ENCODE measurements at places on chromosomes 7 and 10. TPM values are rescaled to one million over a fixed set of nuclear protein-coding genes. Genes with fewer than 3 reads are reported as not detected.
A peak's percentile ranks its signal among the peaks of the same experiment; 100 is the strongest.

FBXL13 gene
- 2.7 TPM for total RNA-seq

SND1 gene
- total RNA-seq: 255 TPM

- no peaks in the 10 kb centered on the region for H3K36me3 ChIP-seq
- H3K4me3 ChIP-seq: no peak overlapping the region
Observed at GRCh38 chr10:124472071-124472470, 10.4 kb downstream of the LHPP start.

GRCh38 chr10:95500649-95501048 lies 60.5 kb downstream of the SORBS1 start:
- H3K4me3 ChIP-seq: no peak overlapping the region
- no peak overlapping the region for H3K27ac ChIP-seq
- no peak for DNase-seq
- no peaks in the 10 kb centered on the region for H3K27me3 ChIP-seq

DNA sequence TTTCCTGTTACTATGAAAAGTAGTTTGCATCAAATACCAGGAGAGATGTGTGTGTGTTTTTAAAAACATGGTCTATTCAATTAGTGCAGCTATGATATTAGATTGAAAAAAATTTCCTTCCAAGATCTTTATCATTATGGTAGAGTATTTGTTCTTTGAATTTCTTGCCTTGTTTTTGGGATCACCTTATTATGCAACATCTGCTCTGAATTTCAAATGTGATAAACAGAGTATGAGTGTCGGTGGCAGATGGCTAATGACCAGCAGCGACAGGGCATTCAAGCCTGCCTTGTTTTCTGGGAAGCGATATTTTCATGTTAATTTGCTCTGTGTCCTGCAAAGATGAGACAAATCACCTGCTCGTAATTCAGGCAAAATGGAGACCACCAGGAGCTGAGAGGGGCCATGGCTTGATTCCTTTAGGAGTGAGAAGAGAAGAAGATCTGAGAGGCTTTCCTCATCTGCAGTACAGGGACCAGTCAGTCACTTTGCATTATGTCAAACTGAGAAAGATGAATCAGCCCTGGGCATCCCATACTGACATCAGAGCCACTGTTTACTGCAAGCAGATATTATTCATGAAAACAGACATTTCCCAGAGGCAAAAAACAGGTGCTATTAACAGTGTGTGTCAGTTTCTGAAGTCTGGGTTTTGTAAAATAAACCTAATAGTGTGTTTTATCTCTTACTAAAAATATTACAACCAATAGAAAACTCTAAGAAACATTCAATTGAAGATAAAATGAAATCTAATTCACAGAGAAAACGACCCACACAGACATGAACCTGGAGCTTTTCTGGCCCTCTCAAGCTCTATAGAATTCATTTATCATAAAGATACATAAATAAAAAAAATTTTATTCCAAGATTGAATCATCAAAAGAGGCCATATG lies 67.6 kb downstream of the CDK6 start:
- H3K27ac ChIP-seq: peak overlapping the region; percentile 81
- DNase-seq: no peak
- H3K4me3 ChIP-seq: no peak overlapping the region
- no peaks in the 10 kb centered on the region for H3K27me3 ChIP-seq

- DNase-seq: no peak
- H3K27me3 ChIP-seq: peaks cover 10% of the 10 kb centered on the region
- H3K27ac ChIP-seq: no peak overlapping the region
- H3K4me3 ChIP-seq: no peak overlapping the region
Observed at GRCh38 chr7:112630565-112630964, 149.8 kb downstream of the LSMEM1 start.

DNA sequence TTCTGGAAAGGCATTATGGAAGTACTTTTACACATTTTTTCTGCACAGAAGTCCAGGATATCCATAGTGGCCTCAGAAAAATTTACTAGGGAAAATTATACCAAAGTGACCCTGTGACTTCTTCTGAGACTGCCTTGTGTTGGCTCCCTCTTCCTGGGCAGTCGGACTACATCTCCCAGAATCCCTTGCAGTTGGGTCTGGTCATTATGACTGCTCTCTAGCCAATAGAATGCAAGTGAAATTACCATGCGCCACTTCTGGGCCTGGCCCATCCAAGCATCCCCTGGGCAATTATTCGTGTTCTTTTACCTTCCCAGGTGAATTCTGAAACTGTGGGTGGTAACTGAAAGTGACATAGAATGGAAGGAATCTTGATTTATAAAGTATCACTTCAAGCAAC lies 430.9 kb downstream of the ACTR3B start:
- no peaks in the 10 kb centered on the region for H3K36me3 ChIP-seq
- DNase-seq: peak; percentile 82
- no peak overlapping the region for H3K4me3 ChIP-seq
- H3K4me1 ChIP-seq: no peaks in the 10 kb centered on the region

- no peak overlapping the region for H3K4me3 ChIP-seq
- no peaks in the 10 kb centered on the region for H3K4me1 ChIP-seq
- H3K36me3 ChIP-seq: no peaks in the 10 kb centered on the region
- no peak for DNase-seq
- no peak overlapping the region for H3K27ac ChIP-seq
- no peaks in the 10 kb centered on the region for H3K27me3 ChIP-seq
Observed at GRCh38 chr7:7109934-7110333, 72.4 kb upstream of the C1GALT1 start.

DNA sequence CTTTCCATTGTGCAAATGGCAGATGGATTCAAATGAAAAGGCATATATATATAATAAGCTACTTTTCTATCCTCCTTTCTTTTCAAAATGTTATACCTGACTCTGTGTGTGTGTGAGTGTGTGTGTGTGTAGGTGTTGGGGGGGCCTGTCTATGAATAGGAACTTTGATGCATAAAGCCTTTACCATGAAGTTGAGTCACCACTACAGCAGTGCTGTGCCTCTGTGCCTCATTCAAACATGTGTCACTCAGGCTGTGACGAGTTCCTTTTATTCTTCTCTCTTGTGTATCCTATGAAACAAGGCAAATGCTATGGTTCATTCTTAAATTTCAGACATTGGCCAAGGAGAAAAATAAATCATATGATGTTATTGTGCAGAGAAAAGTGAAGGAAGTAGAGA lies 52.7 kb upstream of the DKK1 start:
- no peak for DNase-seq
- H3K4me3 ChIP-seq: no peak overlapping the region
- H3K36me3 ChIP-seq: no peaks in the 10 kb centered on the region
- H3K27ac ChIP-seq: no peak overlapping the region
- H3K4me1 ChIP-seq: no peaks in the 10 kb centered on the region

DNA sequence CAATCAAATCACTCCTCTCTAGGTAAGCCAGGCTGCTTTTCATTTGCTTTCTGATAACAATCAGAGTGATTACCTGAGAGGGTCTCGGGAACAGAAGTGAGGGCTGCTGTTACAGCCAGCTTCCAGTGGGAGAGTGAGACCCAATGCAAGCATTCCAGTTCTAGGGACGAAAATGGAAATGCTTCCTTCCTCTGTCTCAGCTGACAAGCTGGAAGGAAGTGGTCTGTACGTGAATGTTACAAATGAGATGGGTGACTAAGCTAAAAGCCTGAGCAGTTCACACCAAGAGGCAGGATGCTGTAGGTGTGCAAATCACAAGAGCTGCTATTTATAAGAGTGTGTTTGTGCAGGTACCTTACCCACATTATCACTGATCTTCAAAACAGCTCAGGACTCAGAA lies 772.4 kb downstream of the GRID1 start:
- peak; percentile 64 for DNase-seq
- no peak overlapping the region for H3K4me3 ChIP-seq
- no peaks in the 10 kb centered on the region for H3K27me3 ChIP-seq

GRCh38 chr7:24017519-24017918 lies 266.5 kb upstream of the NPY start:
- no peaks in the 10 kb centered on the region for H3K36me3 ChIP-seq
- H3K27ac ChIP-seq: no peak overlapping the region
- no peak overlapping the region for H3K4me3 ChIP-seq
- no peaks in the 10 kb centered on the region for H3K27me3 ChIP-seq
- H3K4me1 ChIP-seq: no peaks in the 10 kb centered on the region

Data from endodermal cell (in vitro differentiated cells).